SK-N-SH (cell line): ENCODE measurements at places on chromosomes 4 and X. TPM values are rescaled to one million over a fixed set of nuclear protein-coding genes. Genes with fewer than 3 reads are reported as not detected.

- DNase-seq = peak; percentile 54
Observed at GRCh38 chr4:108060164-108060563, 70.5 kb downstream of the HADH start.

DNA sequence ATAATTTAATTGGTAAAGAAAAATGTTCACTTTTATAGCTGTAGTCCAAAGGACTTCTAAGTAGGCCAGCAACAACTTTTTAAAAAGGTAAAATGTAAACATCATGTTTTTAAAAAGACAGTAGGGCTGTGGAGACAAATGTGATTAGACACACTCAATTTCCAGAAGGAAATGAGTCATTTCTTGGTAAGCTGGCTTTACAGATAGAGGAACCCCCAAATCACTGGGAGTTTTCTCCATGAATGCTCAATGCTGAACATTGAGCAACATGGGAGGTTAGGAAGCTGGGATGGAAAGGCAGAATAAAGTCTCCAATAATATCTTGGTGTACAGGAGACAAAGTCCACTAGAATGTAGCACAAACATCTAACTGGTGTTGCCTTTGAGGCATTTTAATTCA is 121.3 kb downstream of the NWD2 start:
- DNase-seq = no peak

GRCh38 chrX:29044423-29045184 is 457.4 kb downstream of the IL1RAPL1 start:
- no peak for DNase-seq

DNA sequence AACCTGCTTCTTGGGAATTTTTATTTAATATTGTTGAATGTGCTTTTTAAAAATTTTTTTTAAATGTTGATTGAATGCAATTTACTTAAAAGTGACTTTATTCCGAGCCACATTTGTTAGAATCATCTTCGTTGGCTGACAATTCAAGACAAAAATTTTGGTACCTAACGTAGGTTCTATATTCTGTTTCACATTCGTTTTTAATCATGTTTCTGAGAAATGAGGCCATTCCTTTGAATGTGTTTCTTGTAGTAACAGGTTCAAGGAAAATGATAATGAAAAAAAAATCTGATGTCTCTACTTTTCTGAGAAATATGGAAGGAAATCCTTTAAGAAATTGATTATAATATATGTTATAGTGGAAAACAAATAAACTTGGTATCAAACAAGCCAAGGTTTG is 92.3 kb upstream of the DCLK2 start:
- no peak for DNase-seq

- no peak for DNase-seq
Observed at GRCh38 chrX:151386838-151387459, 10.1 kb upstream of the VMA21 start.

DNA sequence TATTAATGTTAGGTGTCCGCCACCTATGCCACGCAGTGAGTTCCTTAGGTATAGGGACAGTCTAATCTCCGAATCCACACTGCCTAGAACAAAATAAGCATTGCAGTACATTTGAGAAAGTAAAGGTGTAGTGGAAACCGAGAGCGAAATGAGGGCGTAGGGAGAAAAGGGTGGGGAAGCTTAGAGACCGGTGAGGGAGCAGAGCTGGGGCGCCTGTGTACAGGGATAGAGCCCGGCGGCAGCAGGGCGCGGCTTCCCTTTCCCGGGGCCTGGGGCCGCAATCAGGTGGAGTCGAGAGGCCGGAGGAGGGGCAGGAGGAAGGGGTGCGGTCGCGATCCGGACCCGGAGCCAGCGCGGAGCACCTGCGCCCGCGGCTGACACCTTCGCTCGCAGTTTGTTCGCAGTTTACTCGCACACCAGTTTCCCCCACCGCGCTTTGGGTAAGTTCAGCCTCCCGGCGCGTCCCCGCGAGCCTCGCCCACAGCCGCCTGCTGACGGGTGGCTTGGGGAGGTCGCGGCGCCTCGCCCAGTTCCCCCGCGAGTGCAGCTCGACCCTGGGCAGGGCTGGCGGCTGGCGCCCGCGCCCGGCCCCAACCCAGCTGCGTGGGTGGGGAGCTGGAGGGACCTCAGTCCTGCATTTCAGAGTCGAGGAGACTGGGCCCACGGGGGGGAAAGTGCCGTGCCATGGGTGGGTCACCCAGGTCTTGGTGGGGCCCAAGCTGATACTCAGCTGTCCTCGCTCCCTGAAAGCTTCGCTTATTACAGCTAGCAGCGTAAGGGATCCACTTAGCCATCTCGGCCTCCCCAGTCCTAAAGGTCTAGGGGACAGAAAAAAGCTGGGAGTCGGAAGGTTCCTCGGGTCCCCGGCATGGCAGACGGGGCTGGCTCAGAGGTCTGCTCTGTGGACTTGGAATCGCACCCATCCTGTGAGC is at the start of gene ANXA3:
TSS of gene ANXA3 (plus strand) at position 351 of the 932 bp plus-strand sequence. CDS start 2,704 bp downstream, outside the sequence.
- peak; percentile 72 for DNase-seq

DNA sequence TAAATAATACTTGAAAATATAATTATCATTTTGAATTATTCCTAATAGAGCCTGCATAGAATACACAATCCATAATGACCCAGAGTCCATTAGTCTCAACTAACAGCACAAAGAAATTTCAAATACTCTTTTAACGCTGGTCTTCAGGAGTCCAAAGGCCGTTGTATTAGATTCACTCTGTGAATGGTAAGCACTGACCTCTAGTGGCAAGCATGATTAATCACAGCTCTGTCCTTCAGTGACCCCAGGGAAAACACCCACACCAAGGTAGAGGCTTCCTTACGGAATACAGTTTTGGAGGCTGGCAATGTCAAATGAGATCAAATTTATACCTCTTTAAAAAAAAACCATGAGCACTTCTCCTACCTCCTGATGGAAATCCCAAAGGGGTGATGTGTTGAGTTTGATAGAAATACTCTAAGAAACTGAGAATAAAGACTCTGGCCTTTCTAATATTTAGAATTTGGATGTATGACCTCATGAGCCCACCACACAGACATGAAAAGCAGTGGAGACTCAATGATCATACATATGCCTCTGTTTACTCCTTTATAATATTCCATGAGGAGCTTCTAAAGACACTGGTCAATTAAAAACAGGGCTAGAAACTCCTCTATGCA is 147.2 kb upstream of the DKK2 start:
- peak; percentile 44 for DNase-seq

The KLF8 gene
- polyA plus RNA-seq = 0.15 and 0.16 TPM in 2 replicates

The ANOS1 gene
- polyA plus RNA-seq = under 0.01 and 0.02 TPM in 2 replicates
